ENCODE measurements at places on chromosomes 1 and 21. TPM values are rescaled to one million over a fixed set of nuclear protein-coding genes. Genes with fewer than 3 reads are reported as not detected.

Gene FLG2
- not detected for polyA plus RNA-seq

Gene ATP5PB
- 303 TPM for polyA plus RNA-seq

Gene TP73
- 0.09 TPM for polyA plus RNA-seq

Gene ANGPTL3
- 0.11 TPM for polyA plus RNA-seq

Gene C1orf115
- polyA plus RNA-seq = 9.5 TPM
